ENCODE measurements at places on chromosomes 12 and 14.

- no peak for DNase-seq
Observed at GRCh38 chr14:95258754-95259593, 60.7 kb downstream of the CLMN start.

DNA sequence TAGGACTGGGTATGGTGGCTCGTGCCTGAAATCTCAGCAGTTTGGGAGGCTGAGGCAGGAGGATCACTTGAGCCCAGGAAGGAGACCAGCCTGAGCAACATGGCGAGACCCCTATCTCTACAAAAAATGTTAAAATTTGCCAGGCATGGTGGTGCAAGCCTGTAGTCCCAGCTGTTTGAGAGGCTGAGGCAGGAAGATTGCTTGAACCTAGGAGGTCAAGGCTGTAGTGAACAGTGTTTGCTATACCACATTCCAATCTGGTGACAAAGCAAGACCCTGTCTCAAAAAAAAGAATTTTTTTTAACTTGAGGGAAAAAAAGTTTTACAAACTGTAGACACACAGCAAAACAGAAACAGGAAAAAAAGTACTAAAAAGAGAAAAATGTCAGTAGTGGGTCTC lies 2.3 kb upstream of the MAP3K9 start:
- no peak for DNase-seq

GRCh38 chr12:56221232-56221756 lies 428 bp downstream of the RNF41 start:
- DNase-seq = peak; percentile 65

DNA sequence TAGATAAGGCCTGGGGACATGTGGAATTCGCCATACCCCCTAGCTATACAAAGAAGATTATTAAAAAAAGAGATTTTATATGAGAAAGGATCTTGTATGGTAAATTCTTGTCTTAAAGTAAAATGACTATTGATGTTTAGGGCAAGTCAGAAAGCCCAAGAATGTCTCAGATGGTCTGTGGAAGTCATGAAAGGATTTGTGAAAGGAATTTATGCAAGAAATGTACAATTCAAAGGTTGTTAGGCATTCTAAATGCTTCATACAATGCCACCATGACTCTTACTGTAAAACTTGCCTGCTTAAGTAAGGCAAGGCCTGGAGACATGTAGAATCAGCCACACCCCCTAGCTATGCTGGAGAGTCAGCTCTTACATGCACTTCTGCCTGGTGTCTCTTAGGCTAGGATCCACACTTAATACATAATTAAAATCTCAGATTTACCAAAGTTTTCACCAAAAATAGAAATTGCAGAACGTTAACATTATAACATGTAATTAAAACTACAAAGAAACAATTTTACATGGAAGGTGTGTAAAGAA lies 8.9 kb upstream of the ETNK1 start:
- no peak for DNase-seq

DNA sequence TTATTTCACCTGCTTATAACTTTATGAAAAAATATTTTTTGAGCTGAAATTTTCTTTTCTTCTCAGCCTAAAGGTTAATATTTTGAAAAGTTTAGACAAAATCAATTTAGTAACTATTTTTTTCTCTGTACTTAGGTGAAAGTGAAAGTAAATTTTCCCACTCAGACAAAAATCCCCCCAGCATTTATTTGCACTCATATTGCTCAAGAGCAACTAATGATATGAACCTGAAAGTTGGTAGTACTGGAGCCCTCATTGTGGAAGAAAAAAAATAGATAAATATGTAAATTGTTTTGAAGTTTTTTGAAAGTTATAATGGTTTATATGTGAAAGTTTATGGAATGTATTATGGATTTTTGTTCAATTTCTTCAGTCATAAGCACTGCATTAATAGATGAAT lies 1005.9 kb upstream of the ATXN7L3B start:
- DNase-seq = no peak

GRCh38 chr12:94100211-94100627 lies 48.2 kb upstream of the PLXNC1 start:
- DNase-seq = no peak

DNA sequence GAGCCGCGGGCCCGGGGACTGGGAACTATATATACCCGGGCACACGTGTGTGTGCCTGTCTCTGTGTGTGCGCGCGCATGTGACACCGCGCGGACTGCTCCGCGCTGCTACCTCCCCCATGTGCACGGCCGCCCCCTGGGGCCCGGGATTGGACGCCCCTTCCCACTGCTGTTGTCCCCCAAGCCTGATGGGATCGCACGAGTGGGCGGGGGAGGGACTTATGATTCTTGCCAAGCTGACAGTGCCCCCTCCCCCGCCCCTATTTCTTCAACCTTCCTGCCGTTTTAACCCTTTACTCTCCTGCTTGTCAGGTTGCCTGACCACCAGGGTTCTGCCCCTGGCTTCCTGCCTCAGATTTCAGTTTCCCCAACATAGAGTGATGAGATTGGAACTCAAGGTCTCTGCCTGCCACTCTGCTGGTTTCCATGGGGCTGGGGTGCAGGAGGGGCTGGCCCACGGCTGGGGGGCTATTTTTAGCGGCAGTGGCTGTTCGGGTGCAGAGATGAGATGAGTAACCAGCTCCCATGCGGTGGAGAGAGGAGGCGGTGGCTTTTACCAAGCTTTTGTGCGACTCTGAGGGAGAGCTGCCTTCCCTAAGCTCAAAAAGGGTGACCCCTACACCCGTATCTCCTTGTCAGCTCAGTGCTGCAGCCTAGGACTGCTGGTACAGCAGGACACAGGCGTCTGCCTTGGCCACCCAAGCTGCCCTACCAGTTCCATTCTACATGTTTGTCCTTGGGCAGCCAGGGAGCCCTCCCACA lies at the start of gene DDN:
Gene DDN (minus strand): TSS at position 5 of the 761 bp plus-strand sequence. CDS start 88 bp downstream, outside the sequence.
- DNase-seq = no peak

DNA sequence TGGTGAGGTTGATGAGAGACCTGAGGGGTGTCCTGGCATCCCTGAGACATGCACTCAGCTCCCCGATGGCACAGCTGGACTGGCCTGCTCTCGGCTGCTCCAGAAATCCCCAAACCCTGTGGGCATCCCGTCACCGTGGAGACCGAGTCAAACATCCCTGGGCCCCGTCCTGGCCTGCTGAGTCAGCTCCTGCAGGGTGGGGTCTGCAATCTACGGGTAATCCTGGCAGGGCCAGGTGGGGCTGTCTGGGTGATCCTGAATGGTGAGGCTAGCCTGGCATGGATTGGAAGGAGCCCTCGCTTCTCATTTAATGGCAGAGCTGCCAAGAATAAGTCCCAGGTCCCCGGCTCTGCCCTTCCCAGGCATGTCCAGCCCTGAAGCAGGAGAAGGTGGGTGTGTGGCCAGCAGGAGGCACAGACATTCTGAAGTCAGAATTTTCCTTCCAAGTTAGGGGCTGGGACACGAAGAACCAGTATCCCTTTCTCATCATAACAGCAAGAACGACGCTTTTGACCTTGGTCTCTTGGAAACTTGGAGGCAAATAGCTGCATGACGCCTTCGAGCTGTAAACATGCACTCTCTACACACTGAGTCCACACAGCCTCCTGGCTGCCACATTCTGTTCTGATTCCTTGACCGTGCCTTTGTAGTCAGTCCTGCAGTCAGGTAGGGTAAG lies 17.7 kb upstream of the SERPINA4 start:
- no peak for DNase-seq

DNA sequence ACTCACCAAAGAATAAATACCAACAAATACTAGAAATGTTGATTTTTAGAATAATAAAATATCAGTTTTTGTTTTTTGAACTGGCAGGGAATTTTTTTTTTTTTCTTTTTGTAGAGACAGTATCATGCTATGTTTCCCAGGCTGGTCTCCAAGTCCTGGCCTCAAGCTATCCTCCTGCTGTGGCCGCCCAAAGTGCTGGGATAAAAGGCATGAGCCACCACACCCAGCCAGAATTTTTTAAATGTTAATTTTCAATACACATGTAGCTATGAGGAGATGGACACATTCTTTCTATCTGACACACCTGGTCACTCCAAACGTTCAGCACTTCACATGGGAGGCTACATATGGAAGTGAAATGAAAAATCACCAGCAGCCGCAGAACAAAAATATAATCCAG lies 126.8 kb downstream of the ETV6 start:
- DNase-seq = no peak

DNA sequence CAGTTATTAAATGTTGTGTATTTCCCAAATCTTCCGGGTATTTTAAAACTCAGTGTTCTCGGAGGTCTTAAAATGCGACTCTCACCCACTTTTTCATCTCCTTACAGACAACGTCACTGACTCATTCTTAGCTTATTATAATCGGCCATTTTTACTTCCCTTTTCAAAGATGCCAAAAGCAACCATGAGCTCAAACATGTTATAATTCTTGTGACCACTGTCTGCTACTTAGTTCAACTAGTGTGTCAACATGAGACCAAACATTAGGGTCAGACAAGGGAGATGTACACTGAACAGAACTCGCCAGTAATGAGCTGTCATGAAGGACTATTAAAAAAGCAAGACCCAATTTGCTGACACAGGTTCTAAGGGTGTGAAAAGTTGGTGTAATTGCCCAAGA lies 4.2 kb upstream of the GRIP1 start:
- DNase-seq = no peak

- DNase-seq = no peak
Observed at GRCh38 chr14:105588236-105588860, 62.0 kb downstream of the TMEM121 start.

- no peak for DNase-seq
Observed at GRCh38 chr14:104243200-104243599, 104.8 kb downstream of the KIF26A start.

GRCh38 chr12:65464930-65465329 lies 186.4 kb downstream of the MSRB3 start:
- DNase-seq = no peak

GRCh38 chr12:115210533-115211252 lies 526.7 kb upstream of the TBX3 start:
- DNase-seq = no peak

- peak; percentile 52 for DNase-seq
Observed at GRCh38 chr12:12788675-12789368, 3.4 kb downstream of the APOLD1 start.

DNA sequence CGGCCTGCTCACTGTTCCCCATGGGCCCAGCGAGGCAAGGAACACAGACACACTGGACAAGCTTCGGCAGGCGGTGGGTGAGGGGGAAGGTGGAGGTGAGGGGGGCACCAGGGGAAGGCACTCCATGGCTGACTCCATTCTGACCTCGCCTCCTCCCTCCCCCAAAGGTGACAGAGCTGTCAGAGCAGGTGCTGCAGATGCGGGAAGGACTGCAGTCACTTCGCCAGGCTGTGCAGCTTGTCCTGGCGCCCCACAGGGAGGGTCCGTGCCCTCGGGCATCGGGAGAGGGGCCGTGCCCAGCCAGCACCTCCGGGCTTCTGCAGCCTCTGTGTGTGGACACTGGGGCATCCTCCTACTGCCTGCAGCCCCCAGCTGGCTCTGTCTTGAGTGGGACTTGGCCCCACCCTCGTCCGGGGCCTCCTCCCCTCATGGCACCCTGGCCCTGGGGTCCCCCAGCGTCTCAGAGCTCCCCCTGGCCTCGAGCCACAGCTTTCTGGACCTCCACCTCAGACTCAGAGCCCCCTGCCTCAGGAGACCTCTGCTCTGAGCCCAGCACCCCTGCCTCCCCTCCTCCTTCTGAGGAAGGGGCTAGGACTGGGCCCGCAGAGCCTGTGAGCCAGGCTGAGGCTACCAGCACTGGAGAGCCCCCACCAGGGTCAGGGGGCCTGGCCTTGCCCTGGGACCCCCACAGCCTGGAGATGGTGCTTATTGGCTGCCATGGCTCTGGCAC lies 10.6 kb downstream of the MCRS1 start:
- DNase-seq = no peak

GRCh38 chr12:79019672-79020071 lies 155.1 kb downstream of the SYT1 start:
- DNase-seq = no peak

DNA sequence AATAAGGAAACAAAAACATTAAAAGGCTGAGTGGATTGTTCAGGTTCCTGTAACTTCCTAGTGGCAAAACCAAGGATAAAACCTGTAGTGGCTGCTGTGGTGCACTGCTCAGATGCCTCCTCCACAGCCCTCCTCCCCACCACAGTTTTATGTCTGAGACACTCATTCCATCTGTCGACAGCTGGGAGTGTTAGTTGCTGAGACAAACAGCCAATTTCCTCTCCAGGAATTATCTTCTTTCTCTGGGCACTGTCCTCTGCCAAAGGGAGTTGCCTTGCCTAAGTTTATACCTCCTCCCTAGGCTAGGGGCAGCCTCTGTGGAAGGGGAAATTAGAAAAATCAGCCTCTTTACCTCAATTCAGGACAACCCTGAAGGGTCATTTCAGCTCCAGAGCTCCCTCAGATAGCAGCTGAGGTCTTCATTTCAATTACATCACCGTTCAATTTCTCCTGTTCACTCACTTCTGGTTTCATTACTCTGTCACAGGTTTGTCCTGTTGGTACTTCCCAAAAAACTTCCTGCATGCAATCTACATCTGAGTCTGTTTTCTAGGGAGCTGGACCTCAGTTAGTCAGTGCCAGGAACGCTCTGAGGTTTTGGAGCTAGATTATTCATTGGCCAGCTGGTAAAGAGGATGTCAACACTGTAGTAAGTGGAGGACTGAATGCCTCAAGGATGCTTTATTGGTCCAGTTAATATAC lies 74.9 kb upstream of the ATP2B1 start:
- no peak for DNase-seq

DNA sequence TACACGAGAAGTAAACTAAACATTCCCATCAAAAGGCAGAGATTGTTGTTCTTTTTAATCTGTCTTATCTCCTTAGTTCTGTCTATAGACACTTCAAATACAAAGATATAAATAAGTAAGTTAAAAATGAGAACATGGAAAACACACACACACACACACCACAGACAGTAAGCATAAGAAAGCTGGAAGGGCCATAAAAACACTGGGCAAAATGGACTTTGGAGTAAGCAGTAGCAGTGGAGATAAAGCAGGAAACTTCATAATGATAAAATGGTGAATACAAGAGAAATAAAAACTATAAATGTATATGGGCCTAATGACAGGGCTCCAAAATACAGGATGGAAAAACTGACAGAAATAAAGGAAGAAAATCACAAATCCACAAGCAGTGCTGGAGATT lies 32.6 kb downstream of the KICS2 start:
- no peak for DNase-seq

- no peak for DNase-seq
Observed at GRCh38 chr12:71439613-71440344, at the start of gene LGR5. LGR5 (plus strand) TSS chr12:71439798; CDS start chr12:71440081, 283 bp downstream.

- no peak for DNase-seq
Observed at GRCh38 chr14:64891173-64891838, 11.6 kb upstream of the SPTB start.

GRCh38 chr12:26632756-26633155 lies 200.2 kb downstream of the ITPR2 start:
- DNase-seq = no peak
